Dorsolateral prefrontal cortex (tissue), 122 donors: ENCODE measurements at places on chromosomes 7 and 10.

DNA sequence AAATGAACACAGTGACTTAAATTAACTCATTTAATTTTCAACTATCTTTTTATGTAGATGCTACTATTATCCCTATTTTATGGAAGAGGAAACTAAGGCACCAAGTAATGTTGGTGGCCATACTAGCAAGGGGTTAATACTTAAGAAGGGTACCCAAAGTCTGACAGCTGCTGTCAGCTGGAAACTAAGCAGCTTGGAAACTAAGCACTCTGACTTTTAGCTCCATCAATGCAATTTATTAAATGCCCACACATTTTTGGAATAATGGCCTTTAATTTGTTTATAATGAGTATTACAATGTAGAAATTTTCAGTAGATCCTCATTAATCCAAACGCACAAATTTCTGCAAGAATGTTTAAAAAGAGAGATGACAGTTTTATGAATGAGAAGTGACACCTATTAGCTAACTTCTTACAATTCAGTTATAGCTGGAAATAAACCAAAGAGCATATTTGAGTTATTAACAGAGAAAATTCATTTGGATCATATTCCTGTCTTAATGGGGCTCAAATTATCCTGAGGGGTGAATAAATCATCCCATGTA is 483.1 kb upstream of the MBL2 start:
- DNase-seq = no peak

DNA sequence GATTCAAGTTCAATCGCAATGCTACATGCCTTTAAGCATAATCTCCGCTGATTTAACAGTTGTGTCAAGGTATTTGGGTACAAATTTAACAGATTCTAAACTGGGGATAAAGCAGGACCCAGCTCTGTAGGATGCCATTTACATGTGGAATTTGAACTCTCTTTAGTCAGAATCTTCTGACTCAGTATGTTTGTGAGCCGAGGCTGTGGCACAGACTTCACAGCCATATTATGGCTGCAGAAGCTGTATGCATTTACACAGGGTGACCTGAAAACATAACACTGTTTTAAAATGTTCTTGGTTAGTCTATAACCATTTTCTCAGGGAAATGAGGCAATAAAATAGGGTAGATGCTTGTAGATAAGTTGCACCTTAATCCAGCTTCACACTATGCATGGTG is 8.7 kb downstream of the PDLIM1 start:
- no peak for DNase-seq

- DNase-seq = no peak
These were observed 120.5 kb downstream of the GALNT11 start for GRCh38 chr7:152145853-152146466.

- DNase-seq = no peak
These were observed 133.5 kb downstream of the NRBF2 start for GRCh38 chr10:63266391-63267316.

GRCh38 chr7:491958-492713 is 27.5 kb downstream of the PDGFA start:
- DNase-seq = no peak

DNA sequence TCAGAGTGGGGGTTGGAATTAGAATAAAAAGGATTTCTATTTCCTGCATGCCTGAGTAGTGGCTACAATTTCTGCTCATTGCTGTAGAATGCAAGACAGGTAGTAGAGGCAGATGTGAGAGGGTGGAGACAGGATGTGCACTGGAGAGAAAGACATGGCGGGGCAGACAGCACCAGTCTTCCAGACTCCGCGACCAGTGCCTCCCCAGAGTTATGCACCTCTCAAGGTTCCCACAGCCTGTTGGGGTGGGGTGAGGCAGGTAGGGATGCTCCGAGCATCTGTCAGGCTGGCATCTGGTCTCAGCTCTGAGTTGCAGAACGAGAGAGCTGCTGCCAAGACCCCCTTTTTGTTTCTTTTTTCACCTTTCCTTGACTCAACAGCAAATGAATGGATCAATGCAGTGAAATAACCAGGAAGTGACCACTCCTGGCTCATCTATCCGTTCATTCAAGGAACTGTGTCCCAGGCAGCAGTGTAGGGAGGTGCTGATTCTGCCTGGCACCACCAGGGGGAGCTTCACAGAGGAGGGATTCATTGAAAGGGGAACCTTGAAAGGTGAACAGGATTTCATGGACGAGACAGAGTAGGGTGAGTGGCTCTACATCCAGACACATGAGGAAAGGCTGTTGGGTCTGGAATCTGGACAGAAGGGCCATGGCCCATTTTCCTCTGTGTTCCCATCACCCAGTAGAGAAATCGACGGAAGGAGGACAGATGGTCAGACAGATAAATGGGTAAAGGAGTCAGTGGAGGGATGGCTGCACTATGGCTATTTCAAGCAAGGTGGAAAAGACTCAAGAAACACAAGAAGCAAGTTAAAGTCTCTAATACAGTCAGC is 17.2 kb upstream of the SLC18A3 start:
- peak; percentile 48 for DNase-seq
